ENCODE measurements at places on chromosomes 11 and 22.

GRCh38 chr22:39959640-39960447 is at the start of gene TMA7B:
Gene TMA7B (plus strand): TSS chr22:39960397. CDS start chr22:39964375, 3,978 bp downstream.
- DNase-seq, result peak; percentile 77

DNA sequence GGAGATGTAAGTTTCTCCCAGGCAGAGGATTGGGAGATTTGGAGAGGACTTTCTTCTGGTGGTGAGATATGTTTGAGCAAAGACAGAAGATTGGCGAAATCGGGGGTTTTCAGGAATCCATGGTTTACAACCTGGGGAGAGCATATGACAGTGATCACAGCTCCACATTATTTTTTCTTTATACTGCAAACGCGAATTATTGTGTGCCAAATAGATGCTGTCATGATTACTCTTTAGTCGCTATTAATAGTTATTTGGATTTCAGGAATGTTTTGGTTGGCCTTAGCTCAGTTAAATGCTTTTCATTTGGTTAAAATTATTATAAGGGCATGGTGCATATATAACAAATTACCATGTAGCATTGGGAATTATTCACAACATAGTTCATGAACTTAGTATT is 15.2 kb downstream of the ATXN10 start:
- DNase-seq, result peak; percentile 79

DNA sequence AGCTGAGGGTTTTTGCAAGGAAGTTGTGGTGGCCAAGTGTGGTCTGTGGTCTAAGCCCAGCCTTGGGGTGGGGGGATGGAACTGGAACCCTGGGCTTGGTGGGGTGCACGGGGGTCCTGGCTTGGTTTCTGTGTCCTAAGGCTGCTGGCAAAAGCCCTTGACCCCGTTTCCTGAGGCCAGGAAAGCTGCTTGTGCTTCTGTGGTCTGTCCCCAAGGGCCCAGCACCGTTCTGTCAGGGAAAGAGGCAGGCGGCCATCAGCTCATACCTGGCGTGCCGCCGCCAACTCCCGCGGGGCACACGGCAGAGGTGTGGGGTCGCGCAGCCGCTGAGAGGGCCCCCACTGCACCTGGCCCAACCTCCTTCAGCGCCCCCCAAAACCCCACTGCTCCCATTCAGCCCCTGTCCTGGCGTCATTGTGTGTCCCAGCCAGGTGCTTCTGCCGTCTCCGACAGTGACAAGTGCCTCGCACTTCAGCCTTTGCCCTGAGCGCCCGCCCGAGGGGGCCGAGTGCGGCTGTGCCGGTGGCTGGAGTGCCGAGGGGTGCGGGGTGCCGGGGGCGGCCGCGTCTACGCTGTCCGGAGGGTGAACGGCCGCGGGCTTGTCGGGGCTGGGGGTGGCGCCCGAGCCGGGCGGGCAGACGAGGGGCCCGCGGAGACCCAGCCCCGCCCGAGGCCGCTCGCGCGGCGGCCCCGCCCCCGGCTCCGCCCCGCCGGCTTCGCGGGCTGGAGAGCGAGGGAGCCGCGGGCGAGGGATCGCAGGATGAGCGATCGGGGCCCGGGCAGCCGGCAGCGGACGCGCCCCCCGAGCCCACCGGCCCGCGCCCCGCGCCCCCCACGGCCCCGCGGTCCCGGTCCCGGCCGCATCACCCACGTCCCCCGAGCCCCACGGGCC is at the start of gene CNIH2:
Gene CNIH2, plus strand, starts transcription at position 705 of the 892 bp plus-strand sequence. CDS start 282 bp downstream, outside the sequence.
- DNase-seq, result peak; percentile 32

DNA sequence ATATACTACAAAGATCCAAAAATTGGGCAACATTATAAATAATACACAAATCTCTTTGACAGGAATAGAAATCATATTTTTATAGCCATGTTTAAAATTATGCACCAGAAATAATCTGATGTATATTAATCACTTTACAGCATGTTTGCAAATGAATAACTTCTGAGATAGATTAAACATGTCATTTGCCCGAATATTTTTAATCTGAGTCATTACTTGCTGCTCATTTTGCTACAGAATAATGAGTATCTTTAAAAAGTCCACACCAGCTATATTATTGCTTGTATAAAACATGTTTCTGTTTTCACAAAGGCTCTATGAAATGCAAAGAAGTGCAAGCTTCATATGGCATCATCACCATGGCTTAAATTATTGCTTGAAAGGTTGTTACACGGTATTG is 336.8 kb downstream of the GUCY1A2 start:
- peak; percentile 3 for DNase-seq

DNA sequence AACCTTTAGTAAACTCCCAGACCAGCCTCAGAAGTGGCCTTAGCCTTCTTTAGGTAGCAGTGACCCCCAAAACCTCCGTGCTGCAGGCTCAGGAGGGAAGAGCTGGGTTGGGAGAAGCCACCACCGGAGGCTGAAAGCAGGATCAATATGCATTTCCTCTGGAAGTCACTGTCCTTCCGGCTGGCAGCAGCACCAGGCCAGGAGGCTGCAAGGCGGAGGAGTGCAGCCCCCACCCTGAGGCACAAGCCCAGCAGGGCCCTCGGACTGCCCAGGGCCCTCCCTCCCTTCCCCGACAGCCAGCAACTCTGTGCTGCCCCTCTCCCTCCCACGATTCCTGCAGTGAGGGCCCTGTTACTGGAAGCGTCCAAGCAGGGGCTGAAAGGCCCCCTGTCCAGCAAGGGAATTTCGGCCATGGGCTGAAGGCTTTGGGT is 3.2 kb upstream of the NRXN2 start:
- DNase-seq, result no peak

DNA sequence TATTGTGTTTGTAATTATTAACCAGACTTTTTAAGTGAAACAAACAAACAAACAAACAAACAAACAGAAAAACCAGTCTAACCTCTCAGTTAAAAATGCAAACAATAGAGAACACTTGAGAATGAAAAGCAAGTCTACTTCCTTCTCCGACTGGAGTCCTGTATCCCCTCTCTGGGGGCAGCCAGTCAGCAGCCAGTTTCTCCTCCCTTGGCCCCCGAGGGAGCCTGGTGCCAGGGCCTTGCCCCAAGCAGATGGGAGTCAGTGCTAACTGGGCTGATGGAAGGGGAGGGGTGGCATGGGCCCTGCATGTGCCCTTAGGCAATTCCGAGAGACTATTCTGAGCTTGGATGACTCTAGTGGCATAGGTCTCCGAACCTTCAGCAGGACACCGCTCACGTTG is 137.2 kb downstream of the GRIK4 start:
- DNase-seq, result no peak

- peak; percentile 76 for DNase-seq
Observed at GRCh38 chr11:125167954-125168835, 3.6 kb downstream of the PKNOX2 start.

DNA sequence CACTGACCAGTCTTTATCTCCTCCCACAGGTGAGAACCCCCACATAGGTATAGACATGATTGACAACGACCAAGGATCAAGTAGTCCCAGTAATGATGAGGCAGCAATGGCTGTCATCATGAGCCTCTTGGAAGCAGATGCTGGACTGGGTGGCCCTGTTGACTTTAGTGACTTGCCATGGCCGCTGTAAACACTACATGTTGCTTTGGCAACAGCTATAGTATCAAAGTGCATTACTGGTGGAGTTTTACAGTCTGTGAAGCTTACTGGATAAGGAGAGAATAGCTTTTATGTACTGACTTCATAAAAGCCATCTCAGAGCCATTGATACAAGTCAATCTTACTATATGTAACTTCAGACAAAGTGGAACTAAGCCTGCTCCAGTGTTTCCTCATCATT is 76.5 kb downstream of the BTBD10 start:
- no peak for DNase-seq

- DNase-seq, result no peak
Observed at GRCh38 chr11:80241766-80242165, 800.9 kb upstream of the TENM4 start.

- no peak for DNase-seq
Observed at GRCh38 chr11:59767225-59767611, 12.0 kb downstream of the STX3 start.

DNA sequence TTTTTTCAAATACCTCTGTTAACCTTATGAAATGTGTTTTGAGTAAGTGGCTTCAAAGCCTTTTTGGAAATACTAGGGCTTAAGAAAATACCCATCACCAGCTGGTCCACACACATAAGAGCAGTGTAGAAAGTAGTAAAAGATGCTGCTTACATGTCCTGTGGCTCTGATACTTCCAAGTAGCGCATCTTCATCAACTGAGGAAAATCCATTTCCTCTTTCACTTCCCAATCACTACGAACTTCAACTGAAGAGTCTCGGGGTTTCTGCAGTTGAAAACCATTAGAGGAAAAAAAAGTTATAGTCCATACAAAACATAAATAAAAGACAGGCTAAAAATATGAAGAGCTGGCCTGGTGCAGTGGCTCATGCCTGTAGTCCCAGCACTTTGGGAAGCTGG is 8.5 kb downstream of the EIF3D start:
- DNase-seq, result no peak

DNA sequence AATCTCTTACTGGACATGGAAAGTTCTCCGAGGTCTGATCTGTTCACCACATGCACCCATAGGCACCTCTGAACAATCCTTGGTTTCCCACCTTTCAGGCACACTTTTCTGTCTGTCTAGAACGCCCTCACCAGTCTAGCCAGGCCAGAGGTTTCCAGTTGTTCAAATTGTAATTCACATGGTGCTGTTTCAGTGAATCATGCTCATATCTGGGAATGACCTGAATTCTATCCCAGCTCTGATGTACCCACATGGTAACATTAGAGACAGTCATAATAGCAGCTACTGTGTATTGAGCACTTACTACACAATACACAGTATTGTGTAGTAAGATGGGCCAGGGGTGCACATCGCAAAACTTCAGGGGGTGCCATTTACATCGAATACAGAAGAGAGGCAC is 138.2 kb downstream of the COMMD9 start:
- DNase-seq, result peak; percentile 39

DNA sequence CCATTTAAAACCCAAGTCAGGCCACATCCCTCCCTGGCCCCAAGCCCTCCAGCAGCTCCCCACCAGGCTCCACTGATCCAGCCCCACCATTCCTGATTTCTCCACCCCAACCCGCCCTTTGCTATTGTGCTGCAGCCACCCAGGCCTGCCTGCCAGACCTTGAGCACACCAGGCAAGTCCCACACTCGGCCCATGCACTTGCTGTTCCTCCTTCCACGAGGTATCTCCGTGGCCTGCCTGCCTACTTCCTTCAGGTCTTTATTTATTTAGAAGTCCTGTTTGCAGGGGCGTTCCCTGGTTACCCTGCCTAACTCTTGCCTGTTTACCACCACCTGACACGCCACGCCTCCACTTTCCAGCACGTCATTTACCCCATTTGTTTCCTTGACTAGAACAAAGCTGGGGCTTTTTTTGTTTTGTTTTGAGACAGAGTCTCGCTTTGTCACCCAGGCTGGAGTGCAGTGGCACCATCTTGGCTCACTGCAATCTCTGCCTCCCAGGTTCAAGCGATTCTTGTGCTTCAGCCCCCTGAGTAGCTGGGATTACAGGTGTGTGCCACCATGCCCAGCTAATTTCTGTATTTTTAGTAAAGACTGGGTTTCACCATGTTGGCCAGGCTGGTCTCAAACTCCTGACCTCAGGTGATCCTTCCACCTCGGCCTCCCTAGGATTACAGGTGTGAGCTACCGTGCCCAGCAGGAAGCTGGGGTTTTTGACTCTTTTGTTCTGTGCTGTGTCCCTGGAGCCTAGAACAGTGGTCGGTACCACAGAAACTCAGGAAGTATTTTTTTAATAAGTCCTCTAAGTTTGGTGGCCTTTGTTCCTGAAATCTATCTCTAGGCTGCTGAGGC is 6.7 kb downstream of the CENPM start:
- no peak for DNase-seq

GRCh38 chr11:2520736-2521035 is 75.9 kb downstream of the KCNQ1 start:
- DNase-seq, result no peak

DNA sequence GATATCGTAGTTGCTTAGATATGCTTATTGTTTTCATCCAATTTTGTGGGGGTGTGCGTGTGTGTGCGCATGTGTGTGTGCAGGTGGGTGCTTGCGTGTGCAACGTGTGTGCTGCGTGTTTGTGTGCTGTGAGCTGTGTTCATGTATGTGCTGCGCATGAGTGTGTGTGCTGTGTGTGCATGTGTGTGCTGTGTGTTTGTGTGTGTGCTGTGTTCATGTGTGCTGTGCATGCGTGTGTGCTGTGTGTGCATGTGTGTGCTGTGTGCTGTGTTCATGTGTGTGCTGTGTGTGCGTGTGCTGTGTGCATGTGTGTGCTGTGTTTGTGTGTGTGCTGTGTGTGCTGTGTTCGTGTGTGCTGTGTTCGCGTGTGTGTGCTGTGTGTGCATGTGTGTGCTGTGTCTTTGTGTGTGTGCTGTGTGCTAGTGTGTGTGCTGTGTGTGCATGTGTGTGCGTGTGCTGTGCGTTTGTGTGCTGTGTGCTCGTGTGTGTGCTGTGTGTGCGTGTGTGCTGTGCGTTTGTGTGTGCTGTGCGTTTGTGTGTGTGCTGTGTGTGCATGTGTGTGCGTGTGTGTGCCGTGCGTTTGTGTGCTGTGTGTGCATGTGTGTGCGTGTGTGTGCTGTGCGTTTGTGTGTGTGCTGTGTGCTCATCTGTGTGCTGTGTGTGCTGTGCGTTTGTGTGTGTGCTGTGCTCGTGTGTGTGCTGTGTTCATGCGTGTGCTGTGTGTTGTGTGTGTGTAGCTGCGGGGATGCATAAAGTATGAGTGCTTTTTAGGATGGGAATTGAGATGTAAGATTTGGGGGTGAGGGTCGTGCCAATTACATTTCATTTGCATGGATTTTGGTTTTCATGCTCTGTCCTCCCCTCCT is 7.6 kb downstream of the IGF2 start:
- DNase-seq, result no peak

DNA sequence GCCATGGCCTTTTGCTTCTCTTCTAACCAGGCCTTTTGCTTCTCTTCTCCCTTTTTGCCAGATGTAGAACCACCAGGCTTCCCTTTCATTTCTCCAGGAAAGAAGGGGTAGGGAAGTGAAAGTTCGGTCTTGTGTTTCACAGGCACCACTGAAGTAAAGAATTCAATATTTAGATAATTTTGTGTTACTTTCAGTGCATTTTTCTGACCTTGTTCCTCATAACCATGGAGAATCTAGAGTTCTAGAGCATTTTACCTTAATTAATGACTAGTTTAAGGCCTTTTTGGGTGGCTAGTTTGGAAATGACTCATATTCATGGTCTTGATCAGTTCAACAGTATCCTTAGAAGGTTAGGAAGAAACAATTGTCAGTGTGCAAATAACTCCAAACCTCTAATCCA is 22.7 kb downstream of the GRAMD1B start:
- peak; percentile 45 for DNase-seq

GRCh38 chr11:69054397-69055211 is 5.9 kb downstream of the TPCN2 start:
- DNase-seq, result no peak

GRCh38 chr22:31271485-31271884 is 20.8 kb downstream of the PIK3IP1 start:
- DNase-seq, result peak; percentile 38

All from EH (cell line).